ENCODE measurements at places on chromosomes 5 and 9. TPM values are rescaled to one million over a fixed set of nuclear protein-coding genes. Genes with fewer than 3 reads are reported as not detected.

DNA sequence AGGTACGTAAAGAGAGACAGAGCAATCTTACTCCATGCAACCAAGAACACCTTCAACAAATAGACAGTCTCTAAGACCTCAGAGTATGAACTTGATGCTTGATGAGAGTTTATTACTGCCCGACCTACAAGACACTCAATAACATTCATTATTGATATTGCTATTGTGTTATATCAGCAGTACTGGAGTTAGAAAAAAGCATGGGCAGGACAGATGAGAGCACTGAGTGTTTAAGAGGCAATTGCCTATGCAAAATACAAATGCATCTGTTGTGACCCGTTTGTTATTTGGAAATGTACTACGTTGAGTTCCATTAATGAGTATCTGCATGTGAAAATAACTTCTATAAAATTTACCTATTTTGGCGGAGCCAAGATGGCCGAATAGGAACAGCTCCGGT is 8.1 kb upstream of the MARCOL start:
- H3K27me3 ChIP-seq: peaks cover 4% of the 10 kb centered on the region
- H3K27ac ChIP-seq: no peak overlapping the region
- no peaks in the 10 kb centered on the region for H3K4me1 ChIP-seq
- DNase-seq: no peak

The STING1 gene
- 68.1 TPM for total RNA-seq

DNA sequence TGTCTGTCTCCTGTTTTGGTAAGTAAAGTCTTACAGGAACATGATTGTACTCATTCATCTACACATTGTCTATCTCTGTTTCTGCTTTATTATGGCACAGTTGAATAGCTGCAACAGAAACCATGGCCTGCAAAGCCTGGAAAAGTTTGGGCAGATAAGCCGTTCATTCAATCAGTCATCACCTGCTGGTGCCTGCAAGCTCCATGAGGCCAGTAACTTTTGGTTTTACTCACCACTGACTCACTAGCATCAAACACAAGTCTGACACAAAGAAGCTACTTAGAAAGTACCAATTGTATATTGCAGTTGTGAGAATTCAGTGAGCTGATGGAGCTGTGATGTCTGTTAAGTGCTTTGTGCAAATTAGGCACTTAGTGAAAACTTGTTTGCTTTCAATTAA is 373.6 kb upstream of the SGCD start:
- H3K36me3 ChIP-seq: no peaks in the 10 kb centered on the region
- no peak overlapping the region for H3K4me3 ChIP-seq
- DNase-seq: no peak
- H3K27ac ChIP-seq: no peak overlapping the region
- no peaks in the 10 kb centered on the region for H3K4me1 ChIP-seq

- no peaks in the 10 kb centered on the region for H3K27me3 ChIP-seq
- H3K4me3 ChIP-seq: peak overlapping the region; percentile 87
- H3K4me1 ChIP-seq: peaks cover 78% of the 10 kb centered on the region
- peaks cover 4% of the 10 kb centered on the region for H3K36me3 ChIP-seq
These were observed 25.7 kb upstream of the EEIG1 start for GRCh38 chr9:128006332-128006996.

The SPATA6L gene
- total RNA-seq: 5.2 TPM

All from naive thymus-derived CD8-positive, alpha-beta T cell (primary cell).